ENCODE measurements at places on chromosomes 5 and 9.

DNA sequence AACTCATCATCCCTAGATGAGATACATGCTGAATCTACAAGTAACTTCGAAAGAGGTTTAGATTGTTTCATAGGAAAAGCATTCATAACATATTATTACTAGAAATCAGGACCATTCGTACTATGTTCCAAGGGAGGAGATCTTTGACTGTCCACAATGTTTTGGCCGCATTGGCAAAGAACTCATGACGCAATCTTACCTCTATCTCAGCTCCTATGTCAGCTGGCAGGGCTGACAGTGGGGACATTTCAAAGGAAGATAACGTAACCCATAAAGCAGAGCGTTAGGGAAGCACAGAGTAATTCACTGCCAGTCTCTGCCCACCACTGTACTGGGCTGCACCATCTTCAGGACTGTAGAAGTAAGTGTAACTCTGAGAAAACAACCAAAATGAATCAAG is 69.7 kb downstream of the EFNA5 start:
- no peak for DNase-seq

DNA sequence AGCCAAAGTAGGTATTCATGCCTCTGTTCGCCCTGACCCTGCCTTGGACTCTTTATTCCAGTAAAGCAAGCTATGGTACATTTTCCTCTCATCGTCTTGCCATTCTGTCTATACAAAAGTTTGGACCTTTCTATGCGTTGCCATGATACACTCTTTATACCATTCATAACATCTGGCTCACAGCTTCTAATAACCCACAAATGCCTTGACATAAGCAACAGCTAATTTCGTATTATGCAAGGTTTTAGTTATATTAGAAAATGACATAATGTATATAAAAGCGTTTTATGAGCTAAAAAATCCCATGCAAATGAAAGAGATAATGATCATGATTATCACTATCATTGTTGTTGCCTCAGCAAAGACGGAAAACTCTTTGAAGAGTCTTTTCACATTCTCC is 265.7 kb downstream of the TMEM167A start:
- DNase-seq = no peak

- DNase-seq = no peak
These were observed 135.3 kb upstream of the RPS23 start for GRCh38 chr5:82413302-82414040.

- DNase-seq = no peak
These were observed 805.0 kb upstream of the C9orf72 start for GRCh38 chr9:28378231-28378630.

DNA sequence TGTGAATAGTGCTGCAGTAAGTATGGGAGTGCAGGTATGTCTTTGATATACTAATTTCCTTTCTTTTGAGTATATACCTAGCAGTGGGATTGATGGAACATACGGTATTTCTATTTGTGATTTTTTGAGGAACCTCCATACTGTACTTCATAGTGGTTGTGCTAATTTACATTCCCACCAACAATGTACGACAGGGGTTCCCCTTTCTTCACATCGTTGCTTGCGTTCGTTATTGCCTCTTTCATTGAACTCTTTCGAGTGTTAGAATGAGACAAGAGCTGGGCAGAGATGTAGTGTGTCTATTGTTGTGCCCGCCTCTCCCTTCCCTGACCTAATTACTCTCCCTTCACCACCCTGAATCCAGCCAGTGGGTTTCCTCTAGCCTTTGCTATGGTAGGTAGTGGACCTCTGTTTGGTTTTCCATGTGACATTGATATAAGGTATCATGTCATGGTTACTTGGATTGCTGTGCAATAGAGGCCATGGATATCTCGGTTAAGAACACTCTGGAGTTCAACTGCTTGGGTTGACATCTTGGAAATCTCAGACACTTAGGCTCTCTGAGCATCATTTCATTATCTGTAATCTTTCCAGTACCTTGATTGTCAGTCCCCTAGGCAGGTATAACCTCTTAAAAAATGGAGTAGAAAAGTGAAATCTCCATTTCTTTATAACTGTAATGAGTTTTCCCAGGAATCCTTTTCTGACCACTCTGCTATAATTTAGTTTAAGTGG is 19.5 kb downstream of the AOPEP start:
- DNase-seq = no peak

- no peak for DNase-seq
These were observed 103.7 kb upstream of the RFX3 start for GRCh38 chr9:3629495-3629894.

GRCh38 chr9:4657426-4658159 is 4.5 kb upstream of the PLPP6 start:
- no peak for DNase-seq

DNA sequence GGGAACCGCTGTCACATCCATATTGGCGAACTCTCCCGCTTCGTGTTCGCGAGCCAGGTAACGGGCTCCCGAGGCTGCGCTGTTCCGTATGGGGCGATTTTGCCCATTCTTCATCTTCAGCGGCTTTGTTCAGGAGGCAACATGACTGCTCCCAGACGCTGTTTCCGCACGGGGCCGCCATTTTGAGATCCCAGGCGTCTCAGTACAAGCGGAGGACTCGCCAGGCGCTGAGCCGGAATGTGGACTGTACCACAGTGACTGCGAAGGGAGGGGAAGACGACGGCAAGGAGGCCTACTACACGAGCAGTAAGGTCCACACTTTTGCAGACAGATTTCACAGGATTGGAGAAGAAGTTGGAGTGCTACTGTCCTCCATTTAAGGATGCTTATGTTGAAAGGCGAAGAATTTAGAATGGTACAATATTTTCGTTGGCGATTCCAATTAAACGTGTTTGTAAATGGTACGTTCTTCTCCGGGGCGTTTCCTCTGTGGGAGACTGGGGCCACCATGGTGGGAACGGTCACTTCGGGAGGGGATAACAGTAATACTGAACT is 41.6 kb upstream of the ZNF300 start:
- no peak for DNase-seq

- no peak for DNase-seq
These were observed 197.5 kb downstream of the CDK5RAP2 start for GRCh38 chr9:120382453-120382852.

DNA sequence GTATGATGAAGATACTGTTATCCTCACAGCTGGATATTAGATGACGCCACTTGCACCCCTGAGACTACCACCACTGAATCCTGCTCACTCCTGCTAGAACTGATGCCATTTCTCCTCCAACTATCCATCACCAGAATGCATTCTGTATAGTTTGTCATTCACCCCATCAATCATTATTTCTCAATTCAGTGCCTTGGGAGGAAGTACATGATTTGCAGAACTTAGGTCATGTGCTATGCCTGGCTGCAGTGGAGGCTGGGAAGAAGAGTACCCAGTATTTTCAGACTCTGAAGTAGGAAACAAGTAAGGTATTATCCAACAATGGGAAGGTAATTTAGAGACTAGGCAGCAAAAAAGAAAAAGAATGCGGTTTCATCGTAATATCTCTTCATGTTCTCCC is 26.2 kb upstream of the HSD17B4 start:
- no peak for DNase-seq

DNA sequence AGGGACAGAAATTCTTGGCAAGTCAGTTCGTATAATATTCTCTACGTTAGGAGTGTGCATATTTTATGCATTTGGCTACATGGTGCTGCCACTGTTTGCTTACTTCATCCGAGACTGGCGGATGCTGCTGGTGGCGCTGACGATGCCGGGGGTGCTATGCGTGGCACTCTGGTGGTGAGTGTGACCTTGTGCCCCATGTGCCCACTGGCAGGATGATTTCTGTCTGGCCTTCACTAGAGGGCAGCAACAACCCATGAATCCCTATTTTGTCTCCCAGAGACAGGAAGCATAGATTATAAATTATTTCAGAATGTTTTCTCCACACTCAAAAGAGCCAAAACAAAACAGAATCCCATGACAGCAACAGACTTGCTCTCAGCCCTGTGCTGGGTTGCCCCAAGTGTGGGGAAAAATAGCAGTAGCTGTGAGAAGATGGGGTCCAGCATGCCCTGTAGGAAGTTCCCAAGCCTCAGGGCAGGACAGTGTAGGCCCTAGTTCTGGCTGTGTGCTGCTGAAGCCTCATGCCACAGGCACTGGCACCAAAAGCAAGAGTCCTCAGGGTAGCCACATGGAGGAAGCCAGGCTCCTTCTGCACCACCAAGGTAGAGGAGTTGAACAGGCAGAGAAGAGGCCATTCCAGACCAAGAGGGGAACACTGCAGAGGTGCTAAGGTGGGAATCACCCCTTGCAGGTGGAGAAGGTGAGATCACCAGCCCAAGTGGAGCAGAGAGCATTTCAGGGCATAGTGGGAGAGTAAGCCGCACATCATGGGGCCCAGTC is 16.0 kb downstream of the SLC22A5 start:
- DNase-seq = peak; percentile 56

DNA sequence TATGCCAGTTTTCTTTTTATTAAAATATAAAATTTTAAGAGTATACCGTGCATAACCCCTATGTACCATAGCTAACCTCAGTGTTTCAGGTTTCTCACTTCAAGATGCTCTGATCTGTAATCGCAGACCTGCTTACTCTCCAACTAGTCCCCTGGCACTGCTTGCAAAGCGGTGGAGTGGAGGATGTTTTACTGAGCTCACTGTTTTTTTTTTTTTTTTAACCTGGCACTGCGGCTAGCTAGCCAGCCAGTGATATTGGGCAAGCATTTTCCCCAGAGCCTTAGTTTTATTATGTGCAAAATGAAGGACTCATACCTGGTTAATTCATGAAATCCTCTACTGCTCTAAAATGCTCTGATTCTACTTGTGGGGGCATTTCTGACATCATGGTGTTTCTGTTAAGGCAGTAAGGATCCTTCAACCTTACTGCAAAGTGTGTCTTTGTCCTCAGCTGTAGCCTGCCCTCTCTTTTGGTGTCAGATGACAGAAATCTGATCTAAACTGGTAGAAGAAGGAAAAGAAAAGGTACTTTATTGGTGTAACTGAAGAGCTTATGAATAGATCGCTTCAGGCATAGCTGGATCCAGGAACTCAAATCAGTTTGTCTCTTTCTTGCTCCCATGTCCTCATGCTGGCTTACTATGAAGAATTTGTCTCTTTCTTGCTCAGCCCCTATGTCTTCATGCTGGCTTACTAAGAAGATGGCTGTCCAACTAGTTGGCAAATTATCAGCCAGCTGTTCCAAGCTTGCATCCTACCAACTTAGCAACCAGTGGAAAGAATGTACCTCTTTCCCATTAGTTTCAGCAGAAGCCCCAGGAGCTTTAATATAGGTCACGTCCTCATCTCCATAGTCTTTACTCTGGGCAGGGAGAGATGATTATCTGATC is 59.8 kb downstream of the DOCK2 start:
- DNase-seq = no peak

- DNase-seq = no peak
These were observed 4.3 kb downstream of the SPATA24 start for GRCh38 chr5:139399501-139400121.

GRCh38 chr5:72256536-72256935 is 63.5 kb downstream of the MRPS27 start:
- no peak for DNase-seq

DNA sequence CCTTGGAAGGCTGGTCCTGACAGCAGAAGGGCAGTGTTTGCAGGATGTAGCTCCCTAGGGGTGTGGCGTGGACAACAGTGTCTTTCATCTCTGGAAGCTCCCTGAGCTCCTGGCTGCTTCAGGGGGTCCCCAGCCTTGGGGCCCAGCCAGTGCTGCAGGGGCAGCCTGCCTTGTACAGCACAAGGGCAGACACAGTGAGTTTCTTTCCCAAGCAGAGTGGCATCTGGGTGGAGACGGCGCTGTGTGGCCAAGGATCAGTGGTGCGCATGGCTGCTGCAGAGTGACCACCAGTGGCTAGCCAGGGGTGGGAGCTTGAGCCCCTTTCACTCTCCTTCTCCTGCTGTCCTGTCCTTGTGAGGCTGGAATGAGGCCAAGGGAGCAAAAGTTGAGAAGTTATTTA is 7.6 kb upstream of the IRX4 start:
- no peak for DNase-seq

- no peak for DNase-seq
These were observed 34.7 kb downstream of the CSNK1G3 start for GRCh38 chr5:123546657-123547056.

All from activated CD4-positive, alpha-beta T cell treated with anti-CD3 and anti-CD28 coated beads, Interleukin-2, amount 50 U/mL, for 48 hours (primary cell).